ENCODE measurements at places on chromosomes 16 and 17.

DNA sequence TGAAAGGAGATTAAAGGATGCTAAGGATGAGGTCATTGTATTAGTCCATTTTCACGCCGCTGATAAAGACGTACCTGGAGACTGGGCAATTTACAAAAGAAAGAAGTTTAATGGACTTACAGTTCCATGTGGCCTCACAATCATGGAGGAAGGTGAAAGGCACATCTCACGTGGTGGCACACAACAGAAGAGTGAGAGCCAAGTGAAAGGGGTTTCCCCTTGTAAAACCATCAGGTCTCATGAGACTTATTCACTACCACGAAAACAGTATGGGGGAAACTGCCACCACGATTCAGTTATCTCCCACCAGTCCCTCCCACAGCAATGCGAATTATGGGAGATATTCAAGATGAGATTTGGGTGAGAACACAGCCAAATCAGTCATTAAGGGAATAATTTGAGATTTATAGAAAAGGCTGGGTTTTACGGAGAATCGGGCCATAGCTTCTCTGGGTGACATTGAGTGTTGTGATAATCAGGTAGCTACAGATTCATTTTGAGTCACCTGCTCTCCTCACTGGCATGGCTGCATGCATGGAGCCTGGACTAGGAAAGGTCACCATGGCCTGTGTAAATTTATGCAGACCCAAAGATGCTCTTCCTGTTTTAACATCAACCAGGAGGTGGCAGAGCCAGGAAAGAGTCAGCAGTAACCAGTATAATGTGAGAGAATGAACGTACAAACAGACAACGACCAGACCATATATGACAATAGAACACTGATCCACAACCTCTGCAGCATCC lies 40.5 kb upstream of the DYNLRB2 start:
- DNase-seq, result no peak

- DNase-seq, result peak; percentile 84
Observed at GRCh38 chr17:75515496-75516254, at the start of gene CASKIN2. TSS of gene CASKIN2 (minus strand) at chr17:75515537. CDS start at chr17:75513804, 1,733 bp downstream.

GRCh38 chr17:68605914-68606313 lies 4.7 kb upstream of the FAM20A start:
- DNase-seq, result no peak

- DNase-seq, result peak; percentile 45
Observed at GRCh38 chr17:31136319-31136718, 41.5 kb downstream of the NF1 start.

DNA sequence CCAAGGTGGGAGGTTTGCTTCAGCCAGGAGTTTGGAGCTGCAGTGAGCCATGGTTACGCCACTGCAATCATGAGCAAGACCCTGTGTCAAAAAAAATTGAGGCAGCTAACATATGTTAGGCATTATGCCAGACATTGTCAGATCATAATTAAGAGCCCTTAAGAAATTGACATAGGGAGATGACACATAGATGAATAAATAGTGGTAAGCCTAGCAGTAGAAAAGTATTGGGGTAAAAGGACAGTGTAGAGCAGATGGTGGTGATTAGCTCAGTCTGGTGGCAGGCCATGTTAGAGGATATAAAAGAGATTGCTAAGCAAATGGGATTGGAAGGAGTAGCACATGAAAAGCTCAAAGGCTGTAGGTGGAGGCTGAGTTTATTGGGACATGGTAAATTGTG lies 22.6 kb downstream of the SRCAP start:
- no peak for DNase-seq

DNA sequence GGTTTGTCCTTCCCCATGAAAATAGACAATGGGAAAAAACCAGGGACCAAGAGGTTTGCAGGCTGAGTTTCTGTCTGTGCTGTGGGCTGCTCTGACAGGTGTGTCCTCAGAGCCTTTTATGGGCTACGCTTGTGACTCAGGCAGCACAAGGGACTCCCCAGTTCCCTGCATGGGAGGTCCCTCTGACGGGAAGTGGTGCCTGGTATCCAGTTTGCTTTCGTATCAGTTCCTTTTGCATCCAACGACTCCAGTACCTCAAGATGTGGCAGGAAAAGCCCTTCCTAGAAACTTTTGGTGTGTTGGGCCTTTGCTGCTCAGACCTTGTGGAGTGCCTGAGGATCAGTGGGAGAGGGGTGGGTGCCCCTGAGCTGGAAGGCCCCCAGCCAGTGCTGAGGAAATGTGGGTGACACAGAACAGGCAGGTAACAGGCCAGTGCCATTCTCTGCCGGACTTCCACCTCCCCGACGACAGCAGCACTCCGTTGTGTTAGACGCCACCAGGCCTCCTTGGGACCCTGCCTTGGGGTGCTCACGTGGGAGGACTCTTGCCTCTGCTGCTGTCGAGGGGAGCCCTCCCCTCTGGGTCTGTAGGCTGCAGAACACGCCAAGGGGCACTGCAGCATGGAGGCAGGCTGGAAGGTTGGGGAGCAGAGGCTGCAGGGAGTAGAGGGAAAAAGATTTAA lies 38.4 kb upstream of the IRF8 start:
- no peak for DNase-seq

DNA sequence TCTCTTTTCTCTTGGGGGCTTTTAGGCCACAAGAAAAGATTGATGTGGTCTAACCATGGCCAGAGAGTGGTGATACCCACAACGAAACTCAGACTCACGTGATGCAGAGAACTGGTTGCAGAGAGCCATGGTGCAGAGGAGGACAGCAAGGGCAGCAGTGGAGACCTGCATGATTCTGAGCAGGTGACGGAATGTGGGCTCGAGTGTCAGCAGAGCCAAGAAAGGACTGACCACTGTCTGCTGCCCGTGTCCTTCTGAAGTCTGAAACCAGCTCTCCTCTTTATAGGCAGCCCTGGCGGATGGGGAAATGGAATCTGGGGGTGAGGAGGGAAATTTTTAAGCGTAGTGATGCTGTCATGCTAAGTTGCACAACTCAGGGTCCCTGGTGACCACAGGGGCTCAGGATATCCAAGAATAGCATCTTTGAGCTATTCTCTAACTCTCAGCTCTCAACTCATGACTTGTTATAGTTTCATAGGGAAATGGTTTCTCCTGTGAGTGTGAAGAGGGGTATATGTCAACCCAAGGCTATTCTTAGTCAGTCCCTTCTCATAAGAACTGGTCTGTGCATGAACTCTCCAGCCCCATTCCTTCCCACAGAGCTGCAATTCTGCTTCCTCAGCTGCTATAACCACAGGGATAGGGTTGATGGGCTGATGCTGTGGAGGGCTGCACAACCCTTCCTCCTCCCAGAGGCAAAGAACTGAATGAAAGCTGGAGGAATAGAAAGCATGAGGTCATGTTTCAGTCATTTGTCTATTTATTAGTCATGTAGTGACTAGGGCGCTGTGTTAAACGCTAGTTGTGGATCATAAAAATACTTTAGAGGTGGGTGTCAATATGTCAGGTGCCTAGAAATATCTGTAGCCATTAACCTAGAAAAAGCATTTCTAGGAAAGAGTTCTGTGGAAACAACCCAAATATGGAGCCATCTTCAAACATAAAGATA lies at the start of gene CCL3:
Gene CCL3, minus strand, starts transcription at position 256 of the 949 bp plus-strand sequence. Its CDS starts 85 bp downstream, at position 171.
- no peak for DNase-seq

- DNase-seq, result no peak
Observed at GRCh38 chr17:43068570-43069367, 43.7 kb downstream of the RND2 start.

GRCh38 chr16:20347666-20348364 lies 4.7 kb downstream of the UMOD start:
- DNase-seq, result no peak

GRCh38 chr16:26500326-26500725 lies 566.4 kb upstream of the C16orf82 start:
- DNase-seq, result no peak

DNA sequence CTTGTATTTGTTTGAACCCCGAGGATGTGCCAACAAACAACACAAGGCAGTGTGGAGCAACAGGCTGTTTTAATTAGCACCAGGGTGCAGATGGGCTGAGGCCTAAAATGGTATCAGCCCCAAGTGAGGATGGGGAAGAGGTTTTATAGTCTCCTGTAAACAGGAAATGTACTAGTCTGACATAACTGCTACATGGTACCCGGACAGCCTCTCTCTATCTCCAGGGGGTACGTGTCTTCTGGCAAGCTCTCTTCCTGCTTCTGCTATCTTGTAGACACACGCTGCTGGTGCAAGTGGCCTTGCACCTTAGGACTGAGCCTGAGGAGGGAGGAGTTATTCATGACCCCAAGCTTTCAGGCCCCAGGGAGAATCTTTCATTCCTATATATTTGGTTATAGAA lies 2451.0 kb downstream of the TP53TG3F start:
- no peak for DNase-seq

- peak; percentile 25 for DNase-seq
Observed at GRCh38 chr17:79658811-79659207, 48.0 kb upstream of the RBFOX3 start.

DNA sequence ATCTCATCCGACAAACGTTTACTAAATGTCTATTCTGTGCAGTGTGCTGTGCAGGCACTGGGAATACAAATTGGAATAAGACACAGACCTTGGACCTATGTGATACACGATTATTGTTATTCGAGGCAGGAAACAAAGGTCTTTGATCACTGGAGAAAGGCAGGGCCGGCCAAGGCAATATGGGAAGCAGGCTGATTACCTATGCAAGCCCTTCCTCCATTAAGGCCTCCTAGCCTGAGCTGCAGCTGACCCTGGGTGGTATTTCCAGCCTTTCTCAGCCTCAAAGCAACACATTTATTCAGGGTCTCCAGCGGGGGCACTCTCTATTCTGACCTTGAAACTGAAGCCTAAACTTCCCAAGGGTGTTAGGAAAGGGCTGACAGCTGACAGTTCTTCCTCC lies 13.4 kb downstream of the ST6GALNAC1 start:
- no peak for DNase-seq

GRCh38 chr17:50559674-50560184 lies 786 bp upstream of the CACNA1G start:
- DNase-seq, result peak; percentile 66

- peak; percentile 75 for DNase-seq
Observed at GRCh38 chr17:65514082-65514481, 47.4 kb downstream of the AXIN2 start.

- DNase-seq, result peak; percentile 58
Observed at GRCh38 chr17:79027274-79027924, 3.4 kb downstream of the C1QTNF1 start.

- peak; percentile 29 for DNase-seq
Observed at GRCh38 chr17:61849674-61850073, 13.7 kb downstream of the BRIP1 start.

DNA sequence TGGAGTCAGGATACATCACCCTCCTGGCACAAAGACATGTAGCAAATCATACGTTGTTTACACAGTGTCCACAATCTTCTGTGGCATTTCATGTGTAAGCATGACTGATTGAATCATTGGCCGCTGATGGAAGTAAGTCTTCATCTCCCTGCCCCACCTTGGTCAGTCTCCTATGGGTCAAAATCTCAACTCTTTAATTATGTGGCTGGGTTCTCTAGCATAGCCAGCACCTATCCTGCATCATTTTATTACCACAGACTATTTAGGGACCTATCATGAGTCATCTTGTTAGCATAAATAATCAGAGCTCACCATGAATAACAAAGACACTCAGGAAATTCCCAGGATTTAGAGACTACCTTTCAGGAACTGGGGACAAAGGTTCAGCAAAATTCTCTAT lies 15.9 kb downstream of the TANC2 start:
- no peak for DNase-seq

DNA sequence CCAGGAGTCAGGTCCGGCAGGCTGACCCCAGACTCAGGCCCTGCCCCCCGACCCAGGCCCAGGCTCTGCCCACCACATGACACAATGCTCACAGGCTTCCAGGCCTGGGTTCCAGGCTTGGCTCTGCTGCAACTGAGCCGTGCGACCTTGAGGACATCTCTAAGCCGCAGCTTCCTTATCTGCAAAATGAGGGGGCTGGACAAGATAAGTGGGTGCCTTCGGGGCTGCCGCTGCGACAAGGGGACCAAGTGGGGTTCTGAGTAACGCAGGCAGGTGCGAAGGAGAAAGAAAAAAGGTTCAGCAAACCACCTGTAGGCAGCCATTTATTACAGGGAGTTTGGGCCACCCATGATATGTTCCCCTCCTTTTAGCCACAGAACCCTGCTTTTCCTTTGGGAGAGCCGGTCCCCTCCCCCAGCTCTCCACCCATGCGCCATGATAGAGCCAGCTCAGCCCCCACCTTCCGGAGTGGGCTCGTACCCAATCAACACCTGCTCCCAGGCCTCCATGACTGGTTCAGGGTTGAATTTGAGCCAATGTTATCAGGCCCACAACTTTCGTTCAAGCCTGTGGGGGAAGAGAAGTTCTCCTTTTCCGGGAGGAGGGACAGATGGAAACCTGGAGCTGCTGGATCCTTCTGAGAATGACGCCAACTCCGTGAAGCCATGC lies 38.2 kb downstream of the RTN4RL1 start:
- DNase-seq, result peak; percentile 8

DNA sequence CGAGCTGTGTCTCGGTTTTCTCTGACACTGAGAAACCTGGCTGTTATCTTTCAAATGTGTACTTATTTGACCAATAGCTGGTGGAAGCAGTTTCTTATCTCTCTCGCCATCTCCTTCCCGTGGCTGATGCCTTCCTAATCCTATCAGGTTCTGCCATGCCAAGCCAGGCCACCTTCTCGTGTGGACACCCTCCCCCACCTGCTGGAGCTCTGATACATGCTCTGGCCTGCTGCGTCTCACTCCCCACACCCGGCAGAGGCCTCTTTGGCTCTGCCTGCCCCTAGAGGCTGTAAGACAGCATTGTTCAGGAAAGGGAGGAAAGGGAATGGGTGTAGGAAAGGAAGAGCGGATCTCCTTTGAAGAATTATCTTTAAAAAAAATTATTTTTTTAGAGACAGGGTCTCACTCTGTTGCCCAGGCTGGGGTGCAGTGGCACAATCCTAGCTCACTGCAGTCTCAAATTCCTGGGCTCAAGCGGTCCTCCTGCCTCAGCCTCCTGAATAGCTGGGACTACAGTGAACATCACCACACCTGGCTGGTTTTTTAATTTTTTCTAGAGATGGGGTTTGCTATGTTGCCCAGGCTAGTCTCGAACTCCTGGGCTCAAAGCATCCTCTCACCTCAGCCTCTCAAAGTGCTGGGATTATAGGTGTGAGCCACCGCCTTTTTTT lies 7.5 kb upstream of the ARMC5 start:
- peak; percentile 77 for DNase-seq

- no peak for DNase-seq
Observed at GRCh38 chr17:1322014-1322428, 42.6 kb downstream of the TRARG1 start.

- DNase-seq, result peak; percentile 8
Observed at GRCh38 chr16:15649727-15650018, 372 bp upstream of the NDE1 start.

GRCh38 chr17:73803964-73804435 lies 159.8 kb upstream of the SDK2 start:
- no peak for DNase-seq

GRCh38 chr17:66379996-66380395 lies 77.6 kb downstream of the PRKCA start:
- peak; percentile 18 for DNase-seq

DNA sequence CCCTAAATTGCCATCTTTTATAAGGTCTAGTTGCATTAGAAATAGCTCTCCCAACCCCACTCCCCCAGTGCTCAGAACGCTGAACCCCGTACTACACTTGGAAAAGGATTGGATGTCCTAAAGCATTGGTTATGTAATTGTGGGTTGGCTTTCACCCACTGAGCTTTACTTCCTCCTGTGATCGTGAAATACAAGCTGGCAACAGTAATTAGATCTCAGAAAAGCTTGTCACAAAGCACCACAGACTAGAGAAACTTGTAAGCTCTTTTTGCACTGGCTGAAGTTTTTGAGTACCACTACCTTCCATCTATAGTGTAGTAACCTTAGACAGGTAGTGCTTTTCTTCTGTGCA lies 54.4 kb downstream of the SIAH1 start:
- DNase-seq, result no peak

Data from cardiac fibroblast (primary cell).